HFF-Myc (cell line): ENCODE measurements at places on chromosomes 4 and X.

GRCh38 chr4:96912716-96913115 lies 1072.8 kb downstream of the PDHA2 start:
- no peak for DNase-seq

GRCh38 chrX:97159916-97160800 lies 276.4 kb downstream of the RPA4 start:
- DNase-seq: no peak

DNA sequence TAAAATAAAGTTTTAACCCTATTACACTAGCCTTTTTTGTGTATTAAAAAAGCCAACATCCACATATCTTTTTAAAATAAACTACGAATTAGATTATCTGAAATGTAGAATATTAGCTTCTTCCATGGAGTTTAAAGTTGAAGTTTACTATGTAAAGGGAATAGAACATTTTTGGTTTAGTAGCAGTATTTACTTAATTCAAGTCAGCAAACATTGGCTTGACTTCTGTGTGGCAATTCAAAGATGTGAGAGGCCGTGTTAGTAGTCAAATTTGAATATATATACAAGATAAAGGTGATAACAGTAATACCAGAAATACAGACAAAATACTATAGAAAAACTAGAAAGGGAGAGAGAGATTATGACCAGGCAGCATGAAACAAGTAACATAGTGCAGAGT lies 115.1 kb upstream of the IL13RA1 start:
- DNase-seq: no peak

DNA sequence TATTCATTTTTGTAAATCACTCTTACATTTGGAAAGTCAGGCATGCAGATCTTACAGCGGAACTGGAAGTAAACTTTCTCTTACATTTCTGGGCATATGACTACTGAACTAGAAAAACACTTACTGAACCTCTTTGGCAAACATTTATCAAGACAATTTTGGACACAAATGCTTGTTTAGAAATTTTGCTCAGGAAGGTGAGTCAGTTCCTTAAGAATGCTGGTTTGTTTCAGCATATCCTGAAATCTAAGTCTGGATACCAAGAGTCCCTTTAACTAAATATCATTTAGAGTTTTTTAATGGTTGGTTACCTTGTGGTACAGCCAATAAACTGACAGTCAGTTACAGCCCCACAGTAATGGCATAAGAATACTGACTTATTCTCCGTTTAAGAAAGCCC lies 15.0 kb downstream of the SHISA3 start:
- DNase-seq: no peak

DNA sequence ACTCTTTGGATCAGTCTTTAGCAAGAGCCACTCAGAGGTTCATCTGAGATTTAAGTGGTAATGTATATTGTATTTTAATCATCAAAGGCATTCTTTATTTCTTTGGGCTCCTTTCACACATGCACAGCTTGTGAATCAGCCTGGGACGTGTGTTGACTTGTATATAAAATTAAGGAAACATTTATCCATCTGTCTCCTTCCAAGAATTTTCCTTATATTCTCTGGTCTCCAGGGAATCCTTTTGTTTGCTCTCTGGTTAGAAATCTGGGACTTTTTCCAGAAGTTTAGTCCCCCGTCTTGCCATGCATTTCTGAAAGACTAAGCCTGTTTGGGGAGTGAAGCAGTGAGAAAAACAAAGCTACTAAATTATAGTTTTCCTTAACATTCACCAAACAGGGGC lies 212.3 kb downstream of the DCAF12L2 start:
- DNase-seq: no peak

DNA sequence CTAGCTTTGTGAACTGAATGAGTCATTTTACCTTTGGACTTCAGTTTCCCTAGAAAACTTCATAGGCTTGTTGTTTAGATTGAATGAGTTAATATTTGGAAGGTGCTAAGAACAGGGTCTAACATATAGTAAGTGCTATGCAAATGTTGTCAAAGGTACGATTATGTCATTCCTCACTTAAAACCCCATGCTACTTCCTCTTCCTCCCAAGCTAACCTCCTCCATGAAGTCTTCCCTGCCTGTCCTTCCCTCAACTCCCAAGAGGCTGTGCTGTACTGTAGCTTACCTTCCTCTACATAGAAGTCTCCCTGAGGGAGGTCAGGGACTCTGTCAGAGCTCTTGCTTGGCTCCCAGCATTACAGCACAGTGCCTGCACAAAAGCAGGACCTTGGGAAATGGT lies 103.4 kb upstream of the PJA1 start:
- no peak for DNase-seq

DNA sequence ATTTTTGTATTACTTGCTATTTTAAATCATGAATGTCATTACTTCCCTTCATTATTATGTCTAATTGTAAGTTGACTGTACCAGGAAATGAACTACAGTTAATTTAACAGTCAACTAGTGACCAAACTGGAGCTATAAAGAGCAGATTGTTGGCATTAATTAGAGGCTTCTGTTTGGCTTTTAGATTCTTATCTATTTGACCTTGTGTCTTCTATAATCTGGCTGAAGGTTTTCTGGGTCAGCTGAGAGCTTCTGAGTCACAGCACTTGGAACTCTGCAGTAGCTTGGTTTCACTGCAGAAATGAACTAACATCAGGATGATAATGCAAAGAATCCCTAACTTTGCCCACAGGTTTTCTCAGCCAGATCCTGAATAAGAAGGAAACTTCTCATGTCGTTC lies 169.2 kb upstream of the LEF1 start:
- no peak for DNase-seq

- no peak for DNase-seq
Measured at GRCh38 chr4:94897023-94897422, 139.3 kb downstream of the BMPR1B start.

- no peak for DNase-seq
Measured at GRCh38 chr4:84150177-84150576, 348.9 kb downstream of the NKX6-1 start.
